ENCODE measurements at places on chromosomes 2 and 18.

- peak; percentile 55 for DNase-seq
Measured at GRCh38 chr2:234146087-234146826, 95.8 kb downstream of the SPP2 start.

- no peak for DNase-seq
Measured at GRCh38 chr2:216739035-216739434, 43.7 kb upstream of the IGFBP5 start.

DNA sequence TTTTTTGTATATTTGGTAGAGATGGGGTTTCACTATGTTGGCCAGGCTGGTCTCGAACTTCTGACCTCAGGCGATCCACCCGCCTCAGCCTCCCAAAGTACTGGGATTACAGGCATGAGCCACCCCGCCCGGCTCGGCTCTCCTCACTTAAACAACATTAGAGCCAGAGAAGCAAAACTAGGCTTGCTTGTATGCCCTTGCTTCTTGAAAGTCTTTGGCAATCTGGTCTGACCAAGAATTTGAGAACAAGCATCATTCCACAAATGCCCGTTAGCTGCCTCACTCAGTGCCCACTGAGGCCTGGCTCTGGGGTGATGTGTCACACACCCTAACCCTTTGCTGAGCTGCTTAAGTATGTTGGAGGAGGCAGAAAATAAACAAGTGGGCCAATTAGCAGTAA lies 33.5 kb downstream of the SOWAHC start:
- no peak for DNase-seq

- DNase-seq = no peak
Measured at GRCh38 chr2:168404764-168405163, 51.3 kb upstream of the CERS6 start.

- no peak for DNase-seq
Measured at GRCh38 chr2:235638541-235639427, 144.9 kb downstream of the AGAP1 start.

DNA sequence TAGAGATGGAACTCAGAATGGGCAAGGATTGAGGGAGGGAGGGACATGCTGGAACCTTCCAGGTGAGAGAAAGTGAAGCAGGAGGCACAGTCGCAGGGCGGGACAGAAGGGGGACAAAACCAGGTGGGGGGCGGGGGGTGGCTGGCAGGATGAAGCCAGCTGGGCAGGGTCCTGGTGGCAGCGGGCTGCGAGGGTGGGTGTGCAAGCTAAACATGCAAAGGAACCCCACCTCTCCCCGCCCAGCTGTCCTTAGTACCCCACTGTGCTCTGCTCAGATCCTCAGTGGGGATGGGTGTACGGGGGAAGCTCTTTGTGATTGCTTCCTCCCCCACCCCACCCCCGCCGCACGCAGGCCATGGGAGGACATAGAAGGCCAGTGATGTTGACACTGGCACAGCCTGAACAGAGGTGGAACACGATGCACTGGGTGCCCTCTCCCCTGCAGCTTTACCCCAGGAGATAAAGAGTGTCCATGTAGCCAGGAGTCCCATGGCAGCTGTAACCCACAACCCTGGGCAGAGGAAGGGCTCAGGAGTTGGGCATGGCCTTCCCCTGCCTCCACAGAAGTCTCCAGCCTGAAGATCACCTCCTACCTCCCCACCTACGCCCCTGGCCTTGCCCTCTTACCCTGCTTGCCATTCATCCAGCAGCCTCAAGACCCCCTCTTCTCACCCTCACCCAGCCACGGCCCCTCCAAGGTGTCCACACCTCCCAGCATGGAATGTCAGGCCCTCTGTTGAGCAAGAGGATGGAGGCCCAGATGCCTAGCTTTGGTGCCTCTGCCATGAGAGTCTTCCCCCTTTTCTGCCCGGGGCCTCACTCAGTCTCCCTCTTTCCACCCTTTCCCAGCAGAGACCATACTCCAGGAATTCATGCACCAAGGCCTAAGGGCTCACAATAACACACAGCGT lies 206.6 kb downstream of the ZBTB7C start:
- DNase-seq = no peak

GRCh38 chr2:129984426-129984825 lies 5.0 kb downstream of the RAB6C start:
- DNase-seq = no peak

GRCh38 chr2:39128919-39129391 lies 8.1 kb upstream of the SOS1 start:
- DNase-seq = no peak

DNA sequence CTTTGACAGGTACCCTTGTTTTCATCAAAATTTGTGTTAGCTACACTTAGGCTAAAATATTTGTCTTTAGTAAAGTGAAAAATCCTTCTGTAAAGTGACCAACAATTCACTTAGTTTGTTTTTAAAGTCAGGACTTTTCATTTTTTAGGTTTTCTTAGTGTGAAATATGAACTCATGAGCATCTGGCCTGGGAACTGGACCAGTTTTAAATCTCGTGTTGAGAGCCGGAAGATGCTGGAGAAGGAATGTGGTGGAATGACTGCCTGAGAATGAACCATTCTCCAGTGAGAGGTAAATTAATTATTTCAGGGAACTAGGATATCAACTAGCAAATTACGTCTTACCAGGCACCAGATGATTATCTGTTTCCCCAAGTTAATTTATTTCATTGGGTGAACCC lies 305.7 kb downstream of the AGPS start:
- DNase-seq = no peak

DNA sequence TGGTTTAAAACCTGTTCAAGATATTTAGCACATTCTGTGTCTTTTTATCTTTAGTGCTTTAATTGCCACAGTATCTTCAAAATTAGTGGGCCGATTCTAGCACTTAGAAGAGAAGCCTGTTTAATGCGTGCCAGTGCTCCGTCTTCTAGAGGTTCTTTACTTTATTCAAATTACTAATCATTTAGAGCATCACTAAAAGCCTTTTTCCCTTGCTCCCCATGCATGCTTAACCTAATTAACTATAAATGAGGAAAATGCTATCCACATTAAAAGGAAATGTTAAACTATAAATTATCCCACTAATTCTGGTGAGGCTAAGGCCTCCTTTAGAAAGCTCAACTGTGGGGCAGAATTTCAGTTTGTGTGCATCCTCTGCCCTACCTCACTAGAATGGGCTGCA lies 31.5 kb upstream of the INSIG2 start:
- DNase-seq = no peak

GRCh38 chr2:46134531-46135227 lies 162.5 kb upstream of the EPAS1 start:
- no peak for DNase-seq

DNA sequence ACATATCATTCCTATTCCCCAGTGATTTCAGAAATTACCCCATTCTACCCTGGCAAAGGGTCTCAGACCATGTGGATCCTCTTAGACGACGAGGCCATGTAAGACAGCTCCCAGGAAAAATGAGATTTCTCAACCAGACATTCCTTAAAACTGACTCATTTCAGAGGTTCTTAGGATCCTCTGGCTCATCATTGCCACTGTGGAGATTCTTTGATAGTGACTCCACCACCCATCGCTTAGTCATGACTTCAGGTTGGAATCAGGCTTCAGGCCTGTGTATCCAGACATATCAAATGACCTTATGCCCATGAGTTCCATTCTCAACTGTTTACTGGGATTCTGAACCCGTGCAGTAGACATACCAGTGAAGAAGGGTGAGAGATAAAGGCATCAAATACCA lies 245.6 kb upstream of the TCF4 start:
- DNase-seq = peak; percentile 94

- DNase-seq = no peak
Measured at GRCh38 chr2:96756788-96757476, 3.8 kb upstream of the CNNM4 start.

DNA sequence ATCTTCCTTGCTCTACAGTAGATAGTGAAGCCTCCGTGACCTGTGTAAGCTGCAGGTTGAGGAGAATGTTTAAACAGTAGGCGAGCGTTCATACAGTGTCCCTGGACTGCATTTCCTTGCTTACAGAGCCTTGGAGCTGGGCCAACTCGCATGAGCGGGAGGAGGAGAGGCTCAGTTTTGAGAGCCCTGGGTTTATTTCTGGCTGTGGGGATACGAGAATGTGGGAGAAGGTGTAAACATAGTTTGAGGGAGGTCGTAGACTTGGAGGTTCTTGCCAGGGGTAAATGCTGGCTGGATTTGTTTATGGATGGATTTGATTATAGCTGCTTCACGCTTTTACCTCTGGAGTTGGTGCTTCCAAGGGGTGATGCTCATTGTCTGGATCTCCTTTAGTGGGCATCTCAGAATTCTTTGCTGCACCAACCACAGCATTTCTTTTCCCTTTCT lies 20.8 kb downstream of the CRIM1 start:
- DNase-seq = no peak

DNA sequence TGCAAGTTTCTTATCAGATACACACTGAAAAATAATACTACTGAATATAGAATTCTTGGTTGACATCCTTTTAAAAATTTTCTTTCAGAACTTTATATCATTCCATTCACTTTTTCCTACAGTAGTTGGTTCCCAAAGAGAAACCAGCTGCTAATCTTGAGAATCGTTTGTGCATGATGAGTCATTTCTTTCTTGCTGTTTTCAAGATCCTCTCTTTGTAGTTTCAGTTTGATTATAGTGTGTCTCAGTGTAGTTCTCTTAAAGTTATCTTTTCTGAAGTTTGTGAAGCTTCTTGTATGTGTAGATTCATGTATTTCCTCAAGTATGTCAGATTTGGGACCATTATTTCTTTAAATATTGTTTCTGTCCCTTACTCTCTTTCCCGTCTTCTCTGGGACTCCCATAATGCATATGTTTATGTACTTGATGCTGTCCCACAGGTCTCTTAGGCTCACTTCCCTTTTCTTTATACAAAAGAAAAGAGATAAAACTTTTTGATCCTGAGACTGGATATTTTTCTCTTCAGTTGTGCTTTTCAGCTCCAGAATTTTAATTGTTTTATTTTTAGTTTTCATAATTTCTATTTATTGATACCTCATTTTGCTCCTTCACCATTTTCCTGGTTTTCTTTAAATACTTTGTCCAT lies 801.0 kb downstream of the TDRD15 start:
- no peak for DNase-seq

DNA sequence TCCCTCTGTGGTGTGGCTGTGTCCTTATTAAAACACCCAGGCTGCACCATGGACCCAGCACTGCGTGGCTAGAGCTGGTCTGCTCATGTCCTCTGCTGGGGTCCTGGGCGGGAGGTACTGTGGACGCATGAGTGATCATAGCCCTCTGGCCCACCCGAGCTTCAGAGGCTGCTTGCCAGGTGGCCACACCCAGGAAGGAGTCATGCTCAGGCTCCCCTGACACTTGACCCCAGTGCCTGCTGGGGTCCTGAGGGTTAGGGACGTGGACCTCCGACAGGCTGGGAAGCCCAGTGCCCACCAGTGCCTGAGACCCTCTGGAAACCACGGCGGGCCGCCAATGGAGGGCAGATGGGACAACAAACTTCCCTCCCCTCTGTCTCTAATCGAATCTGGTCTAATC lies 66.3 kb upstream of the HS6ST1 start:
- no peak for DNase-seq

DNA sequence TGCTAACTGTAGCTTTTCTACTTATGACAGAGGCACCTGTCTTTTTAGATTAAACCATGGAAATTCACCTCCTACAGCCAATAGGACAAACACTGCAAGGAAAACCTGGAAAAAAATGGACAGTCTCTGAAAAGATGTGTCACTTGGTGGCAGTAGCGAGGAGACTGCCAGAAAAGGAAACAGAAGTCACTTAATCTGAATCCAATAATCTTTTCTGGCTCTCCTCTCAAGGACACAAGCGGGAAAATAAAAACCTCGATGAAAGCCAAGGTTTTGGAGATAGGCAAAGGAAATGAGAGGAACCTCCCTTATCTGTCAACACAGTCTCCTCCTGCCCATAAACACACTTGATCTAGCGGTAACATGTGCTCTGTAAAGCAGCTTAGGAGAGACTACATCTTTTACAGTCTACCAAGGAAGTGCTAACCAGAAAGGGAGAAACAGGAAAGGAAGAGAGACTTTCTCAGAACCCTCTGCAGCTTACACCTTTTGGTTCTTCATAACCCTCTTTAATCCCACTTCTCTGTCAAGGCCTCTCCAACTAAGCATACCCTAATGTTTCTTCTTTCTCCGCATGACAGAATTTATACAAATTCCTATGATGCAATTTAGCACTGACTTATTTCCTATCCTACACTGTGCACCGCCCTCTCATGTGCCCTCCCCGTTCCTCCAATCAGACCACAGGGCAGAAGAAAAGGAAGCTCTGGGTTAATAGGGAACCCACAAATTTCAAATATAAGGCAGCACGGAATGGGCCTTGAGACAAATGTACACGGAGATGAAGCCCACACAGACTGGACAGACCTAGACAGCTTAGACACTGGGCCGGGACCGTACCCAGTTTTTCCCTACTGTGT lies 52.8 kb downstream of the CLASP1 start:
- no peak for DNase-seq

DNA sequence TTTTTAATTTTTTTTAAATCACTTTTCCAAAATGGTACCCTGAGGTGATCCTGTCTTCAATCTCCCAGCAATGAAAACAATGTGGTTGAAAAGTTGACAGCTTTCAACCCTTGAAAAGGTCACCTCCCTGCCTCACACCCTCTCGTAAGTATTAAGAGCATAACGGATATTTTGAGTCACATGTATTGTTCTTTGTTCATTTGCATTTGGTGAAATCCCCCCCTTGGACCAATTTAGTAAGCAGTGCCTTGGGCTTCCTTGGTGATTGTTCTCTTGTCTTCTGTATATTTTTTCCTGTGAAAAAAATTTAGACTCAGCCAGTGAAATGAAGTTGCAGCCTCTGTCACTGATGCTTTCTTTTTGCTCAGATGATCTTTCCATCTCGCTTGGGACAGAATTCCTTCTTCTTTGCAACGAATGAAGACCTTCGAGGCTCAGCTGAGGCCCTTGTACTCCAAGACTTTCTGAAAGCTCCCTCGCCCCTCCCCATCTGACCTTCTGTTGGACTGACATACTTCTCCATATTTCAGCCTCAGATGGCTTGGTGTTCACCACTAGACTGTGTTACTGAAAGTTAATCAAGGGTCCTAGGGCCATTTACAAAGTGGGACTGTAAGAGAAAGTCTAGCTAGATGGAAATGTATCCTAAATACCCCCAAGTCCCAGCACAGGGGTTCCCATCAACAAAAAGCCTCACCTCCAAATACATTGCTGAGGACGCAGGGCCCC lies 158.4 kb downstream of the BCL2 start:
- no peak for DNase-seq

DNA sequence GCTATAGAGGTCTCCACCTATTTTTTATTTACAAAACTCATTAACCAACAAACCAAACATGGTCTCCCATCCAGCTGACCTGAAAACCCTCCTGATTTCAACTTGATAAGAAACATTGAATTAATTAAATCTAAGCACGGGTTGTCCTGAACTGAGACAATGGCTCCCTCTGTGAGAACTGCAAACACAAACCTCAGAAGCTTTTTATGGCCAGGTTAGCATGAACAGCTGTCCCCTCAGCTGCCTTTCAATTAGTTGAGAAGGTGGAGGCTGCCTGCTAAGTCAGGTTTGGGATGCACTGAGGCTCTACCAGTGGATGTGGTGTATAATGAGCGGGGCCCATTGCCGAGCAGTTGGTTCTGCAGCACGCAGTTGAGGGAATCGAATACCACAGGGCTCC lies 258.5 kb upstream of the DDX18 start:
- no peak for DNase-seq

All from AG04449 (cell line).